ENCODE measurements at places on chromosomes 13 and 19. TPM values are rescaled to one million over a fixed set of nuclear protein-coding genes. Genes with fewer than 3 reads are reported as not detected.

DNA sequence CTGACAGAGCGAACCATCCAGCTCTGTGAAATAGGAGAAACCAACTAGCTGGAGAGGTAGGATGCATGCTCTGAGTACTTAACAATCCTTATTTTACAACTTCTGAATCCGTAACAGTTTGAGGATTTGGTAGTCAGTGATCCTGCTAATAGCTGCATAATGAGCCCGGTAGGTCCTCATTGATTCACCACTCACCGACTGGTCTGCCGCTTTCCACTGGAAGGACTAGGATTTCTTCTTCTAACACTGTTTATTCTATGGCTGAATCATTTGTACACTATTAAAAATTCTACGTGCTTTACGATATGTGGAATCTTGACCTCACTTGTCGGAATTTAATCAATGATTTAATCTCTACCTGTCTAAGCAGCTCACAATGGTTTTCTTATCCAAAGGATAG is 33.9 kb downstream of the SPATA13 start:
- DNase-seq, result no peak

DNA sequence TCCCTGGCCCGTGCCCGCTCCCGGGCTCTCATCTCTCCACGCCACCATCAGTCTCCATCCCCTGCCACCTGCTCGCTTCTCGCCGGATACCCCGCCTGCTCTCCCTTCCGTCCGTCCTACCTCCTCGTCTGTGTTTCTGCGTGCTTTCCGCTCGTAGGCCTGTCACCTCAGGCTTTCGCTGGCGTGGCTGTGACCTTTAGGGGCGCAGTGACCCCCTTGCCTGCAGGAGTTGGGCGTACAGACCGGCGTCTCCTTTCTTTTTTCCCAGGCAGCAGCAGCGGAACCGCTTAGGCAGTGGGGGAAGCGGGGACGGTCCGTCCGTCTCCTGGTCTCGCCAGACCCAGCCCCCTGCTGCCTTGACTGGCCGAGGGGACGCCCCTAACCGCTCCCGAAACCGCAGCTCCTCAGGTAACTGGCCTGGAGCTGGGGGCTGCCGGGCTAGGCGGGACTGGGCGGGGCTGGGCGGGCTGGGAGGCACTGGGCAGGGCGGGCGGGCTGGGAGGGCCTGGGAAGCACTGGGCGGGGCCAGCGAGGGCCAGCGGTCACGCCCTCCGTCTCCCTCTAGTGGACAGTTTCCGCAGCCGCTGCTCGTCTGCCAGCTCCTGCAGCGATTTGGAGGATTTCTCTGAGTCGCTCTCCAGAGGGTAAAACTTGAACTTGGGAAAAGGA is 6.3 kb downstream of the PGLYRP1 start:
- DNase-seq, result peak; percentile 90

GRCh38 chr19:35879770-35880317 is 11.5 kb downstream of the APLP1 start:
- peak; percentile 96 for DNase-seq

GRCh38 chr13:36870050-36870692 is 49.9 kb downstream of the SMAD9 start:
- no peak for DNase-seq

- DNase-seq, result no peak
These were observed 147.6 kb downstream of the RBM26 start for GRCh38 chr13:79258489-79258888.

- DNase-seq, result no peak
These were observed 17.4 kb upstream of the POMP start for GRCh38 chr13:28641600-28641926.

DNA sequence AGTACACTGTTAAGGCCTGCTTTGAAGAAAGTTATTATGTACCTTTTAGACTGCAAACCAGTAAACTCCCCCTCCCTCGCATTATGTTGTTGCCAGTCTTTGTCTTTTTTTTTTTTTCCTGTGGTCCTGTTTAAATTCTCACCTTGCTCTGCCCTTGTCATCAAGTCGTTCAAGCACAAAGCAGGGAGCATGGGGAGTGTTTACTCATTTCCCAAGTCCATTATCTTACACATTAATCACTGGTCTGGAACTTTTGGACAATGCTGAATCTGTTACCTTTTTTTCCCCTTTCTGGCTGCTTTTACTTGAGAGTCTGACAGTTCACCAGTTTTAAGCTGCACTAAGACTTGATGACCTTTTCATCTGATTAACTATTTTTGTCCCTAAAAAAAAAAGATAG is 108.2 kb downstream of the DACH1 start:
- DNase-seq, result no peak

- no peak for DNase-seq
These were observed 12.9 kb downstream of the TBC1D4 start for GRCh38 chr13:75469047-75469446.

- no peak for DNase-seq
These were observed 27.8 kb downstream of the ERCC5 start for GRCh38 chr13:102873653-102874052.

DNA sequence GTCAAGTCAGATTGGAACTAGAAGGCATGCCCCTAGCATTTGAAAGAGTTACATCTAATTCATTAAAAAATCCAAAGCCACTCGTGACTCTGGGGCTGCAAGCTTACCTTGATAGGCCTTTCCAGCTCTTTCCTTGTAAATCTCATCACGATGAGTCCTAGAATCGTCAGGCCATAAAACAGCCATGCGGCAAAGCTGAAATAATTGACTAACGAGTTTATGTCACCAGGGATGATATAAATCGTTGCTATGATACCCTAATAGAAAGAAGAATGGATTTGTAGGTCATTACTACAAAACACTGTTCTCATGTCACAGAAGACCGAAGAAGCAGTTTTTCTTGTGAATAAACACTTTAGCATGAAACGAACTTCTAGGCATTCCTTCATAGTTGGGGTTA is 27.5 kb downstream of the SLC7A9 start:
- DNase-seq, result no peak

GRCh38 chr13:93029536-93029935 is 197.1 kb upstream of the GPC6 start:
- DNase-seq, result no peak

- no peak for DNase-seq
These were observed 7.6 kb downstream of the SIGLECL1 start for GRCh38 chr19:51258165-51259160.

- no peak for DNase-seq
These were observed 153.1 kb downstream of the LACC1 start for GRCh38 chr13:44032802-44033201.

DNA sequence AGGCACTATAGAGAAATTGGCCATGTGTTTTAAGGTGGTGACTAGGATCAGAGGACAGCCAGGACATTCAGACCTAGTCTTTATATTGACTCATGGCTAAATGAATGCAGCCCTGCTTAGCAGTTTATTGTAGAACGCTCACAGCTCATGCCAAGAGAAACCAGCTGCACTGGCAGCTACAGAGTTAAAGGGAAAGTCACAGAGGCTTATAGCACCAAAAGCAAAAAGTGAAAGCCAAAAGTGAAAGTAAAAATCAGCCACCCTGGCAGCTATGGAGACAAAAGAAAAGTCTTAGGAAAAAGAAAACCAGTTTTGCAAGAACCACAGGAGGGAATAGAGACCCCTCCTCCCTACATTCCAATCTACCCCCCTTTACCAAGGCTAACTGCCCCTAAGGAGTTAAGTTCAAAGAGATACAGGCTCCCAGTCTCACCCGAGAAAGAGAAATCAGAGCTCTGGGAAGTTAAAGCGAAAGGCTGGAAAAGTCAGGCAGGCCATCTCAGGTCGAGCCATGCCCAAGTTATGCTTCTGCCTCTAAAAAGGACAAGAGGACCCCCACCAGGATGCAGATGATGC is 99.0 kb downstream of the ZNF429 start:
- no peak for DNase-seq

DNA sequence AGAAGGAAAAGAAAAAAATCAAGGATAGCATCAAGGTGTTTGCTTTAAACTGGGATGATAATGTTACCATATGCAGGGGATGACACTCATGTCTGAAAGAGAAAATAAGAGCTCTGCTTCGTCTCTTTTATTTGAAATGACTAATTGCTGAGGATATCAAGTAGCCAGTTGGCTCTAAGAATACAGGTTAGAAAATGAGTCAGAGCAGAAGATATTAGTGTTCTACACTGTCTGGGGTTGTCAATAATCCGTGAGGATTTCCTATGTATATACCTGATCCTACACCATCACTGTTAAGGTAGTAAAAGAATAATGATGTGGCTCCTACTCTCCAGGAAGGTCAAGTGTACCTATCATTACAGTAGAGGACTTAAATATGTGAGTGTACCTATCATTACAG is 562.5 kb downstream of the GPC6 start:
- DNase-seq, result no peak

DNA sequence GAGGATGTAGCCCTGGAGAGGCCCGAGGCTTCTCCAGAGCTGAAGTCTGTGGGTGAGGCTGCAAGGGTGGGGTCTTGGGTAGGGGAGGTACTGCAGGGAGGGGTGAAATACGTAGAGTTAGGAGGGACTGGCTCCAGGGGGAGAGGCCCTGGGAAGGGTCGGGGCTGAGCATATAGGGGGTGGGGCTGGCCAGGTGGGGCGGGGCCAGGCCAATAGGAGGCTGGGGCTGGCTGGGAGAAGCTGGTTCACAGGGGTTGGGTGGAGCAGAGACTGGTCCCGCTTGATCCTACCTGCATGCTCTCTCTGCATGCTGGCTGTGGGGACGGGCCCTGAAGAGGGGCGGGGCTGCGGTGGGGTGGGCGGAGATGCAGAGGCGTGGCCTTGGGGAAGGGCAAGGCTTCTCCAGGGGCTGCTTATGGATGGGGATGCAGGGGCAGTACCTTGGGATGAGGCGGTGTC is 51.9 kb downstream of the CELF5 start:
- no peak for DNase-seq

DNA sequence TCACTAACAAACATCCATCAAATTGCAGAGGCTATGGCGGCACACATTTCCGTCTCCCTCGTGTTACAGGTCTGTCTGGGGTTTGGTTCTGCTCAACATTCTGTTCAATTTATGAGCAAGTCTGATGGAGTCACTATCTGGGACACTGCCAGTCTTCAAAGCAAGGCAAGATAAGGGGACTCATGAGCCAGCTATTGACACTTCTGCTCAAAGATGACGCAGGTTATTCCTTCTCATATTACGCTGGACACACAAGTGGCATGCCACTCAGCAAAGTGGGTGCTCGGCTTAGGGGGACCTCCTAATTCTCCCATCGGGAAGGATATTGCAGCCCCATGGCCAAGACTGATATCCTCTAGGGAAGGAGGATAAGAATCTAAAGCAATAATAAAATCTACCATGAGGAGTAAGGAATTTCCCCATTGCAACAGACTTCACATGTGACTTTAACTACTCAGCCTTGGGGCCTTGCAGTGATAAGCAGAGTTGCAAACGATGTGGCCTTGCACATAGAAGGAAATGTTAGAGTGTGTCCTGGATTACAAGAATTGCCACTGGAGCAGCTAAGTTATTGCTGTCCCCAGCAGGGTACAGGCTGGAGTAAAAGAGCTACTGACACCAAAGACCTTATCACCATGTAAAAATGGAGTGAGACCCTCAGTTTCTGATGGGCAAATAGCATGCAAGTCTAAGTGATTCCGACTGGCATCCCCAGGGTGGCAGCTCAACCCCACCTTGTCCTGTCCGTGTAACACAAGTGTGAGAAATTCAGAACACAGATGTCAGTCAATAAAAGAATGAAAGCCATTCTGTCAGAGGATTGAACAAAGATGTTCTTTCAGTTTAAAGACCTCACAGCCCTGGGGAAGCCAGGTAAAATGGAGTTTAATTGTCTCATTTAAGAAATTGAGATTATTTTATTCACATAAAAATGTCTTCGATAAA is 306.1 kb downstream of the IRS2 start:
- DNase-seq, result no peak

DNA sequence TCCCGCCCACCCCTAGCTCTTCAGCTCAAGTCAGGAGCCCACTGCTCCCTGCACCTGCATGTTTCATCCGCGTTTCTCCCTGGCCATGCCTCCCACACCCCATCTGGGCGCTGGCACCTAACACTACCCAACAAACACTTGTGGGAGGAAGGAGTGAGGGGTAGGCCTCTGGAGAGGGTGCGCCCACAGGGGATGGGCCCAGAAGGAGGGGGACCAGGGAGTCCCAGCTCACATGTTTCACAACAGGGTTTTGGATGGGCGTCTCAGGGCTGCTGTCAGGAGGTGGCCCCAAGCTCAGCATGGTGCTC is 12.1 kb upstream of the TMEM86B start:
- no peak for DNase-seq

GRCh38 chr19:13104848-13105711 is 2.4 kb upstream of the LYL1 start:
- no peak for DNase-seq

GRCh38 chr19:13104360-13104847 is 1.7 kb upstream of the LYL1 start:
- DNase-seq, result peak; percentile 86

DNA sequence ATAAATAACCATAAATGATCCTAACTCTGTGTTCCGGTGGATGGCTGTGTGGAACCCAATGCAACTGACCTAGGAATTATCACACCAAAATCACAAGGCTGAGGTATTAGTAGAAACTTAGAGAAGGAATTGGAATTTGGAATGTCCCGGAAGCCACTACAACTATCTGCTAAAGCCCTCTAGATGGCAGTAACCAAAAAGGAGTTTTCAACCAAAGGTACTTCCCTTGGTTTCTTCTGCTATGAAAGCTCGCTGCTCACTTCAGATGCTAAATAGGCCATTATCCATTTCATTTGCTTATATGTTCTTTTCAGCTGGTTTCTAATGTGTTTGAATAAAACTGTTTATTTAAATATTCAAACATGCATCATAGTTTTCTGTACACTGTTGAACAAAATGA is 1589.1 kb upstream of the SPRY2 start:
- no peak for DNase-seq

GRCh38 chr13:86425170-86425815 is 626.1 kb upstream of the SLITRK6 start:
- DNase-seq, result no peak

DNA sequence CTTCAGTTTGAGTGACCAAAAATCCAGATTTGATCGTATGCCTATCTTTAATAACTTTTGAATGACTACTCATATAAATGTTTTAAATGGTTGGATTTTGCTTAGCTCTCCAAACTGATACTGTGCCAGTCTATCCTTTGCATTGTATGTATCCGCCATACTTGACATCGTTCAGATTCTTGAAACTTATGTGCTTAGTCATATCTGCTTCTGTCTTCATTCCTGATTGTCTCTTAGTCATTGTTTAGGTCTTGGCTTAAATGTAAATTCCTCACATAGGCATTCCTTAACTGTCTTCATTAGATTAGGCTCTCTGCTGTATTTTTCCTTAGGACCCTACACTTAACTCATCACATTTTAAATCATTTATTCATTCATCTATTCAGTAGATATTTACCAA is 126.0 kb downstream of the PCCA start:
- no peak for DNase-seq

The DCUN1D2 gene
- 194 TPM for total RNA-seq

The PLK5 gene
- total RNA-seq, result not detected

The AMER2 gene
- not detected for total RNA-seq

The MEDAG gene
- total RNA-seq, result 4.7 TPM

The WASF3 gene
- total RNA-seq, result 9.9 TPM

The MEIOSIN gene
- not detected for total RNA-seq

The ATP1A3 gene
- 342 TPM for total RNA-seq

The APC2 gene
- total RNA-seq, result 0.14 TPM

The EGLN2 gene
- total RNA-seq, result 68.0 TPM

The CGB1 gene
- not detected for total RNA-seq

All from Right ventricle myocardium inferior (tissue), 1 donor.